Activated CD4-positive, alpha-beta T cell treated with anti-CD3 and anti-CD28 coated beads, Interleukin-2, Interleukin-6, amounts not matched to agents 100 ng/mL and 50 ng/mL, durations not matched to agents 16 hours and 8 hours (primary cell): ENCODE measurements at places on chromosomes 11 and 22.
A peak's percentile ranks its signal among the peaks of the same experiment; 100 is the strongest.

GRCh38 chr11:17986711-17987220 lies 26.1 kb downstream of the SERGEF start:
- no peak for DNase-seq

GRCh38 chr22:40432625-40433024 lies 62.2 kb downstream of the SGSM3 start:
- DNase-seq: no peak

DNA sequence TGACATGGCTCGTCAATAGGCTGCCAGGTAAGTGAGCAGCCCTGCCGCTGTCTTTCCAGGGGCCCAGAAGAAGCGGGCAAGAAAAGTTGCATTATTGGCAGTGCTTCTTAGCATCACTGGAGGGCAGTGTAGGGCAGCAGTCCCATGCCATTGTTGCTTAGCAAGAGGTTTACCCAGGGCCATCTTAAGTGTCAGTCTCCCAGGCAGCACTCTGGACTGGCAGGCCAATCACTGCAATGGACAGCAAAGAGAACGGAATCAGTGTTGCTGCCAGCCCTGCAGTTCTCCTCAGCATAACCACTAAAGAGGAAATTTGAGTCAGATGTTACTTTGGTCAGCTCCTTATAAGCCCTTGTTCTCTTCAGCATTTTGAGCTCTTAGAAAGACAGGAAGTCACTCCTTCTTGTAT lies 13.4 kb upstream of the GRK2 start:
- DNase-seq: peak; percentile 43

DNA sequence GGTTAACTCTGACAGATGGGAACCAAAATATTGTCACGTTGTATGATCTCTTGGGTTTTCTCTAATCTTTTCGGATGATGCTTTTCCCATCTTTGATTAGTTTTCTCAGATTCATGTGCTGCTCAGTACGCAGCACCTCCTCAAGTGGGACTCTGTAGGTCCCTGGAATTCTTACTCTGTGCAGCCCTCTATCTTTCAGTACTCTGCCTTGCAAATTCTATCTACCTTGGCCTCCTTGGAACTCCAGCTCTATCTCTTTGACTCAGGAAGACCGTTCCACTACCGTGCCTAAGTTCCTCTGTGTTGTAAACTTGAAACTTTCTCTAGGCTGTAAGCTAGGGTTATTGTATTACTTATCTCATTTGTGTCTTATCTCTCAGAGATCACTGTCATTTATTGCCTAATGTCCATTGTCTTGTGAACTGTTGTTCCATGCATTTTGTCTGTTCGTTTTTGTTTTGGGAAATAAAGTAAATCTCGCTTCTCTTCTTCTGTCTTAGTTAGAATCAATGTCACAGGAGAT lies 20.1 kb upstream of the CHORDC1 start:
- DNase-seq: no peak

- DNase-seq: no peak
These were observed 1098.0 kb downstream of the BRD1 start for GRCh38 chr22:48729499-48730171.

DNA sequence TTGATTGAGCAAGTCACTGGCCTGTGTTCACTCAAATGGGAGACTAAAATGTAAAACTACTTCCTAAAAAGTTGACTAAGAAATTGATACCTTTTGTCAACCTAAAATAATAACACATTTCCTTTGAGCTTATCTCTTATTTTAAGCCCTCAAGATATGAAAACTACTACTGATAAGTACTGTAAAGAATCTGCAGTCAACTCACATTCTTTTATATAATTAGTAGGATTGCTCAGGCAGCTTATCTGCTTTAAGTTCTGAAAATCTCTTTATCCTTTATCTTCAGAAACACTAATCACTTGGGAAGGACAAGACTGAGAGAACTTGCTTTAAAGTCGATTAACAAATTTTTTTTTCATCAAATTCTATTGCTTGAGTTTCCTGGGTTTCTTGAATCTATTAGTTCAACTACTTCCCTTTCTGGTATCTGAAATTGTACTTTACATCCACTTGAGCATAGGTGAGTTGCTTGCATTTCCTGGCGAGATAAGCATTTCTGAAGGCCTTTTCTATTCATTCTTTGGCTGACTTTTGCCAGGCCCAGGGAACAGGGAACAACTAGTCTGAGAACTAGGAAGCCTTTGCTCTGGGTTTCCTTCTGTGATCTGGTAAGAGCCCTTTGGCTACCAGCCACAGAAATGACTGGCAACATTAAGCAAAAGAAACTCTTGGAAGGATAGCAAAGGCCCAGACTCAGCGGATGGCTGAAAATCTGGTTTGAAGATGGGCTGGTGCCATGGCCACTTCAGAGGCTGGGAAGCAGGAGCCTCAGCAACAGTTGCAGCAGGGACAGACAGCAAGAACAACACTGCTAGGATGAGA lies 19.3 kb upstream of the CSRP3 start:
- DNase-seq: no peak

DNA sequence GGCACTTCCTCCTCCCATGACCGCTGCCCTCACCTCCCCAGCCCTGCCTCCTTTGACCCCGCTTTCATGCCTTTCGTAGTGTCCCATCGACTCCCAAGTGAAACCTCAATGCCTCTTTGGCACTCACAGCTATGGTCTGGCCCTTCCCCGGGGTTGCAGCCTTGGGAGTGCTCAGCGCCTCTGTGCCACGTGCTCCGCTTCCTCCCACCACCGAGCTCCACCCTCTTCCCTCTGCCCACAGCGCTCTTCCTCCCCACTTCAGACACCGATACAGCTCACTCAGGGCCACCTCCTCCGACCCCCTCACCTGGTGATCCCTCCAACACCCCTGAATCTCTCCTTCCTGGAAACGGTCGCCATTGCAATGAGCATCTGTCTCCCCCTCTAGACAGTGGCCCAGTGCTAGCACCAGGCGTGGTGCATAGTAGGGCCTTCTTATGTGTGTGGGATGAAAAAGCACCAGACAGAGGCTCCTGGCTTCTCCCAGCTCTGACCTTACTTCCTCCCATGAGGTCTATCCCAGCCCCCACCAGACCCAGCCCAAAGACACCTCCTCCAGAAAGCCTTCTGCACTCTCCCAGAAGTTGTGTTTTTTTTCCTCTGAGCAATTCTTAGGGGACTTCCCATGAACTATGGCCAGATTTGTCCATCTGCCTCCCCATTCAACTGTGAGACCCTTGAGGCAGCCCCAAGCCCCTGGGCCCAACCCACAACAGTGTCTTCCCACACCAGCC lies 16.4 kb upstream of the SCGB1A1 start:
- DNase-seq: peak; percentile 61

DNA sequence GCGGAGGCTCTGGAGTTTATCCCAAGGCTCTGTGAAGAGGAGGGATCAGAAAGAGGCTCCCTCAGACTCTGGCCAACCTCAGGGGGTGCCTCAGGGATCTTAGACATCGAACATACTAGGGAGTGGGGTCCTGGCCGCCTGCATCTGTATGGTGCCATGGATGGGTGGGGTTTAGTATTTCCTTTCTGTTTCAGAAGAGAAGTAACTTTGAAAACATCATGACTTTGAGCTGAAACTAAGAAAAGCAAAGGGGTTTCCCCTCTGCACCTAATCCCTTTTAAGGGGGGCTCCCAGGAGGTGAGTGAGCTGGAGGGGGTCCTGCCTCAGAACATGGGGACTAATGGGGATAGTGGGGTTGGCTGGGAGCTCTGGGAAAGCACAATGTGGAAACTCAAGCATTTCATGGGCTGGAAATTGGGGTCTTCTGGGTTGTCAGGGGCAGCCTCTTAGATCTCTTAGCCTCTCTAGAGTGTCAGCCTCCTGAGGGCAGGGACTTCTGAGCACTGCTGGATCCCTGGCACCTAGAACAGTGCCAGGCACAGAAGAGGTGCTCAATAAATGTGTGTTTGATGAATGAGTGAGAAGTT lies 11.8 kb upstream of the SSTR3 start:
- DNase-seq: no peak

DNA sequence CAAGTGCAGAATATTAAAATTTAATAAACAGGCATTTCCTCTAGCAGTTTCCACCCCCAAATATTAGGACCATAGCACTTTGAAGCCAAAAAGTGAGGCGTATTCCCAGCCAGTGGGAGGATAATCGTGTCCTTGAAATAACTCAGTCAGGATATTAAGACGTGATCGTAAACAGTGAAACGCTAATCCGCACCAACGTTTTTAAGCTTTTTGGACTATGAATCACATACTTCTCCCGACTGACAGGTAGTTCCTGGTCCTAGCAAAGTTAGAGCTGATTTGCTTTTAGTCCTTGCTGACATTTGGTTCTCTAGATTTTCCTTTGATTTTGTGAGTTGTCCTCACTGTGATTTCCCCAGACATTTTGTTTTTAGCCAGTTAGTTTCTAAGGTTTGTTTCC lies 197.1 kb upstream of the ARHGAP20 start:
- no peak for DNase-seq

DNA sequence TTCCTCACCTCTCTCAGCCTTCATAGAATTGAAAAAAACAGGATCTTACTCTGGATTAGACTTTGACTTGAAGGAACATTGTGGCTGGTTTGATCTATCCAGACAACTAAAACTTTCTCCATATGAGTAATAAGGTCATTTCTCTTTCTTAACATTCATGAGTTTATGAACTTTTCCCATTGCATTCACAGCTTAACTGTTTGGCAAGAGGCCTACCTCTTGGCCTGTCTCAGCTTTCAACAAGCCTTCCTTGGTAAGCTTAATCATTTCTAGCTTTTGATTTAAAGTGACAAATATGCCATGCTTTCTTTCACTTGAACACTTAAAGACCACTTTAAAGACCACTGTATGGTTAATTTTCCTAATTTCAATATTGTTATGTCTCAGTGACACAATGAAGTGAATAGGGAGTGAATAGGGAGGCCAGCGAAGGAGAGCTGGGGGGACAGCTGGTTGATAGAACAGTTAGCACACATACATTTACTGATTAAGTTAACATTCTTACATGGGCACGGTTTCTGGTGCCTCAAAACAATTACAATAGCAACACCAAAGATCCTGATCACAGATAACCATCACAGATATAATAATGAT lies 17.0 kb downstream of the IMMP1L start:
- no peak for DNase-seq

DNA sequence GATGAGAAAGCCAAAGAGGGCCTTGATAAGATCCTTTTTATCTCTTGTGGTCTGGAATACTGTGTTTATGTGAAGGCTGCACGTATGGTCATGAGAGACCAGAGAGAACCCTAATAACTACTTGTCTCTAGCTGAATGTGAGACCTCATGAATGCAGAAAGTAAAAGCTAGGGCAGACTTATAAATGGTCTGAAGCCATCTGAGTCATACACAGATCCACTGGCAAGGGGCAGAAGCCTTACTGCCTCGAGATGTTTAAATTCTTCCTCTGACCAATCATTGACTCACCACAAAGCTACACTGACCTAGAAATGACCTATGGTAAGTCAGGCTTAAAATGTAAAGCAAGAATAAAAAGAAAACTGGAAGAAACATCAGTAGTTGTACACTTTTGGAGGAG lies 22.7 kb upstream of the OR4B1 start:
- no peak for DNase-seq

- DNase-seq: no peak
These were observed 59.5 kb upstream of the SEZ6L start for GRCh38 chr22:26109686-26110315.

DNA sequence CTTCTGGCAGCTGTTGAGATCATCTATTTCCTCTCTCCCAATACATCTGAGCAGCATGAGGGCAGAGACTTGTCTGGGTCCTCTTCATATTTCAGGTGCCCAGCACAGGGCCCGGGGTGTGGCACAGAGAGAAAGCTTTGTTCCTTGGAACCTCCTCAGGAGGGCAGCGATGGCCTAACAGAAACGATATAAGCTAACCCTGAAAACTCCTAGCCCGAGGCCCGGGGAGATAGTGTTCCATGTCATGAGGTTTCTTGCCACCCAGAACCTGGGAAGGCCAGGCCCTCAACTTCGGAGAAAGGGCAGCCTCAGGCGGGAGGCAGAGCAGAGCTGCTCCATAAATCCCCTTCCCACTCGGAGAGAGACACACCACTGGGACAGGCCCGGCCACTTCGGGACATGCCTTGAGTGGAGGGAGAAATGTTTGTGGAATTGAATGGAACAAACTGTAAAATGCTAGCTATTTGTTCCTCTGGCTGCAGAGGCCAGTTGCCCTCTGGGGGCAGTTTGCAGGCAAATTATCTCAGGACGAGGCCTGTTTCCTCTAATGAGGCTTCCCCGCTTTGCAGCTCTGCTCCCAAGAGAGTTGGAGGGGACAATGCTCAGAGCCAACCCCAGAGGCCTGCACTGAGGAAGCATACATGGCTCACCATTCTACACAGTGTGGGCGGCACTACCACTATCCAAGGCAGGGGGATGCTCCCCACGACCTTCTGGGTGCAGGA lies 11.6 kb downstream of the ARRB1 start:
- no peak for DNase-seq

GRCh38 chr22:33492210-33492651 lies 428.0 kb downstream of the LARGE1 start:
- DNase-seq: no peak

DNA sequence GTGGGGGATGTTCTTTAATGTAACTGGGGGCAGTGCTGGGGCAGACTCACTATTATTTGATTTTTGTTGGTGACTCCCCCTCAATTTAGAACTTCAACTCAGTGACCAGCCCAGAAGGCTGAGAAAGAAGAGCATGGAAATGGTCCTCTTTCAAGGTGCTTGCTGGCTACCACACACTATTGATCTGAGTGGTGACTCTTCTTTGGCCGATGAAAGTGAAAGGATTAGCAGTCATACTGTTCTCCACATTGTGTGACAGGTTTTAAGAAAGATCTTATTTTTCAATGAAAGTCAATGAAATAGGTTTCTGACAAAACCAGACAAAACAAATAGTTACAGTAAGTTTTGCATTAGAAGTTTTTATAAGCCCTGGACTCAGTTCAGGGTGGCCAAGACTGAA lies 29.9 kb downstream of the NLRP14 start:
- DNase-seq: no peak

DNA sequence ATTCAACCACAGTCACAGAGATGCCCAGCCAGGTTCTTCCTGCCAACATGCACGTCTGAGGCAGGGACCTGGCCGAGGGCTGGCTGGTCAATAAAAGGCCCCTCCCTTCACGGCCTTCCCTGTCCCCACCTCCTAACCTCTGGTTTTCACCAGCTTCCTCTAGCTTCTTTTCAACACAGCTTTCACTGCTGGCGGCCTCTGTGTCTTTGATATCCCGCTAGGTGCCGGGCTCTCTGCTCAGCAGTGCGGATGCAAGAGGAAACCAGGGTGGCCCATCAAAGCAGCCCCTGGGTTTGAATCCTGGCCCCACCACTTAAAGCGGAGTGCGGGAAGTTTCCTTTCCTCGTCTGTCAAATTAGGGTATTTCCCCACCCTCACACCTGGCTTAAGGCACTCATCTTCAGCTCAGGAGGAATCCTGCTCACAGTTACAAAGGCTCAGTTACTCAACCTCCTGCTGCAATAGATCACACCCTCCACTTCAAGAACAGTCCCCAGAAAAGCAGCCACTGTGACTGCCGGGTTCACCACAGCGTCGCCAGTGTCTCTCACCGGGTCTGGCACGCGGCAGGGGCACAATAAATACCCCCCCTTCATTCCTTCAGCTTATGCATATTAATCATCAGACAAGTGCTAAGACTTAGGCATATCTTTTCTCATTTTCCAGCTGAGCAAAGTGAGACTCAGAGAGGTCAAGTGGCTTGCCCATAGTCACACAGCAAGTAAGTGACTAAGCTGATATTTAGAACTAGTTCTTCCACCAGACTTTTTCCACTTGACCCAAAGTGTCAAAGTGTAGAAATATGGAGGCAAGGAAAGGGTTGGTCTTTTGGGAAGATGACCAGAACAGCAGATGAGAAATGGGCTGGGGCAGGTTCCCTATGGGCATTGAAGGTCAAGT lies 45.7 kb downstream of the TXN2 start:
- DNase-seq: peak; percentile 54
